Natural killer cell treated with Interleukin-12 subunit alpha and Interleukin-12 subunit beta and Interleukin-15 and Interleukin-18, amount 100 ng/mL, for 72 hours (primary cell): ENCODE measurements at places on chromosomes 1 and 21. TPM values are rescaled to one million over a fixed set of nuclear protein-coding genes. Genes with fewer than 3 reads are reported as not detected.

ACKR1 gene
- not detected for total RNA-seq

UTS2 gene
- total RNA-seq, result 0.70 TPM

RUSC1 gene
- total RNA-seq, result 26.2 TPM

RGS4 gene
- total RNA-seq, result not detected

PRDM16 gene
- not detected for total RNA-seq

ZNF683 gene
- total RNA-seq, result not detected

REN gene
- not detected for total RNA-seq

KRTAP6-3 gene
- not detected for total RNA-seq

GJB3 gene
- not detected for total RNA-seq
